Cerebellum (tissue), 4 donors: ENCODE measurements at places on chromosomes 12 and 14.

DNA sequence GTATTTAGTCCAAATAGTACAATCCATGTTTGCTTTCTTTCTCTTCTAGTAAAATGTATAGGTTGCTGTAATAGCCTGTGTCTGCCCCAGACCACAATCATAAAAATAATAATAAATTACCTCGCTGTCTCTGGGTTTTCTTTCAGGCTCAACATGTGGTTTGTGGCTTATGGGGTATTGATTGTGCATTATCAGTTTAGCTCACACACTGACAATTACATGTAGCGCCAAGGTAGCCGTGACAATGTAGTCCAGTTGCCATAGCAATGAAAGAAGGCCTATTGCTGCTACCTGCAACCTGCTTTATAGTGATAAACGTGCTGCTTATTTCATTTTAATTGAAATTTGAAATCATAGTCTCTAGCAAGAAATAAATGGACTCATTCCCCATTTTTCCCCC, 1009.8 kb downstream of the NRXN3 start:
- no peak for DNase-seq

DNA sequence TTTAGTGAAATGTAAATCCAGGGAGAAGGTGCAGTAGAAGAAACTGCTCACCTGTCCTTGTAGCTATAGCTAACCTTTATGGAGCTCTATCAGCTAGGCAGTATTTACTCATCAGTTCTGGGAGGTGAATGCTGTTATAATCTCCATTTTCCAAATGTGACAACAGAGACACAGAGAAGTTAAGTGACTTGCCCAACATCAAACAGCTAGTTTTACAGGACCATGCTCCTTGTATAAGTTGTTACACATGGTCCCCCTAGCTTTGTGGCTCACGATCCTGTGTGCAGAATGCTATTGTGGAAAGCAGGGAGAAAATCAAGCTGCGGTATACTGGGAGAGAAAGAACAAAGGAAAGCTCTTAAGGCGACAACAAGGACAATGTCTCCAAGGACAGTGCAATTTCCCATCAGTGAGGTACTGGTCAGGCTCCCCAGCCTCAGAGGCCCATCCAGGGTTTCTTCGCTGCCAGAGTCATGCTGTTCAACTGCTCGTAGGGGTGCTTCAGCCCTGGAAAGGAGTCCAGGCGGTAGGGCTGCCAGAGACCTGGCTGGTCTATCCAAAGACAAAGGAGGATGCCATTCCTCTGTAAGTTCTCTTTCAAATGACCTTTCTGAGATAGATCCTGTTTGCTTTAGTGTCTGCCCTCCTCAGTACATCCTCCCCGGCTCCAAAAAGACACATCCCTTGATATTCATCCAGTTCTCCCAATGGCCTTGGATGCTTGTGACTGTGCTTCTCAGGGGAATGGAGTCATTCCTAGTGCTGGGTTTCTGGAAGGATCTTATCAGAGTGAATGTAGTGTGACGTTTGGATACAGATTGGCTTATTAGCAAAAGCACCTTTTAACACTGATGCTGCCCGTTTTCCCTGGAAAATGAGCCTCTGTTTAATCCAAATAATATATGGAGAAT, 95.5 kb downstream of the ARF6 start:
- peak; percentile 41 for DNase-seq

DNA sequence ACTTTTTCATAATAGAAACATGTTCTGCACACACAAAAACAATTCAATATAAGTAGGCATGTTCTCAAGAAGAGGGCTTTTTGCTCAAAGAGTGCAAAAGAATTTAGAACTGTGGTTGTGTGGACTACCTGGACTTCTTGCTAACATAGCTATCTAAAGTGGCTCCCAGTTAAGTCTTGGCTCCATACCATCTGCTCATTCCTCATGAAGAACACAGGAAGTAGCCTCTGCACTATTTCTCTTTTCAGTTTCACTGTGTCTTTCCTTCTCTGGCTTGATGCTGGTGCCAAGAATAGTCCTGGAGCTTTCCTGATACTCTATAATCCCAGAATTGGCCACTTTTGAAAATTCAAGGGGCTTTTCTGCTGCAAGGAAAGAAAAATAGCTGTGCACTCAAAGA, 127.4 kb downstream of the CCER1 start:
- DNase-seq = no peak

GRCh38 chr14:56461276-56462275, 118.0 kb upstream of the TMEM260 start:
- DNase-seq = no peak

DNA sequence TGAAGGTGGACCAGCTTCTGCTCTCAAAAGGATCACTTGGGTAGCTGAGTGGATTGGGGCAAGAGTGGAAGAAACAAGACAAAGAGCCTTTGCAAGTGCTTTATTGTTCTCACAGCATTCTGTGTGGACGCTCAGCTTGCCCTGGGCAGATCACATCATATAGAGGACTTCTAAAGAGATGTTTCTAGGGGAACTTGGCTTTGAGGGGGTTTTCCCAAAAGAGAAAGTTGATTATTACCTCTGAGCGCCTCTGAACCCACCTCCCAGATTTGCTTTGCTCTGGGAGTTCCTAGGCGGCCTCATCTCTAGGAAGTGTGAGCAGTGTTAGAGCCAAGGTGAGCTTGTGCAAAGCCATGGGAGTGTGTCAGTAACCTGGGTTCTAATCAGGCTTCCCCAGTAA, 81.7 kb downstream of the RIN3 start:
- DNase-seq = no peak

DNA sequence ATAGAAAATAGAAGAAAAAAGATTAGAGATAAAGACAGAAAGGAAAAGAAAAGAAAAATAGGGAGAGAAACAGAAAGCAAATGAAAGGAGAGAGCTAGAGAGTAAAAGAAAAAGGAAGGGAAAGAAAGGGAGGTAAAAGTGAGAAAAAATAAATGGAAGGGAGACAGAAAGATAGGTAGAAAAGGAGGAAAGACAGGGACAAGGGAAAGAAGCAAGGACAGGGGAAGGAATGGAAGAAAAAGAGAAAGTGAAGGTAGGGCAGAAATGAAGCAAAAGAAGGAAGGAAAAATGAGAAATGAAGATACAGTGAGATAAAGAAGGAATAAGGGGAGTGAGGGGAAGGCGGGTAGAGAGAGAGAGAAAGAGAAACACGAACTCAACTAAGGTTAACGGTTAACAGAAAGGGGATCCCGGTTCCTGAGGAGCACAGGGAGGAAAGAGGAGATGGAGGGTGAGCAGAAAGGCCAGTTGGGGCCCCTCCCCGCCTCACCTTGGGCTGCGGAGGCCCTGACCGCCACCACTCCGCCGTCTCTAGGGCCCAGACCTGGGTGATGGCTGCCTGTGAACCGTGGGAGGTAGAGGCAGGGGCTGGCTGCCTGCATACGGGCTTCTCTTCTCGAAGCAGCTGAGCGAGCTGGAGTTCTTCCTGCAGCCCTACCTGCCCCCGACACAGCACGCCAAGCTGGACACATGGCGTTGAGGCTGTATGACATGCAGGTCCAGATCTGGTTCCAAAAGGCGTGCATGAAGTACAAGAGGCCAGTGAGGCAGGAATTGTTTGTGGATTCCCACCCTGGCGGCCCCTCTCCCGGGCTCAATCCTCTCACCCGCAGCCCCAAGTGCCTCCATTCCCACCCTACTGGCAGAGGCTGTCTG, 59.5 kb downstream of the SMUG1 start:
- DNase-seq = no peak

DNA sequence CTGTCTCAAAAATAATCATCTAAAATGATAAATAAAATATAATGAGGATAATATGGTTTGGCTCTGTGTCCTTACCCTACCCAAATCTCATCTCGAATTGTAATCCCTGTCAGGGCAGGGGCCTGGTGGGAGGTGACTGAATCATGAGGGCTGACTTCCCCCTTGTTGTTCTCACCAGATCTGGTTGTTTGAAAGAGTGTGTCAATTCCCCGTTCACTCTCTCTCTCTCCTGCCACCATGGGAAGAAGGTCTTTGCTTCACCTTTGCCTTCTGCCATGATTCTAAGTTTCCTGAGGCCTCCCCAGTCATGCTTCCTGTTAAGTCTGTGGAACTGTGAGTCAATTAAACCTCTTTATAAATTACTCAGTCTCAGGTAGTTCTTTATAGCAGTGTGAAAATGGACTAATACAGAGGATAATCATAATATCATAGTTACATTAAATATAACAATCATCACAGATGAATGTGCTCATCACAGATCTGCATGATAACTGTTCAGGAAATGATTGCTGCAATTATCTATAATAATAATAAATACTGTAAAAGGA, 12.6 kb downstream of the EFCAB11 start:
- DNase-seq = no peak

- no peak for DNase-seq
Observed at GRCh38 chr14:57259672-57260071, 9.0 kb downstream of the EXOC5 start.
